ENCODE measurements at places on chromosomes 2 and 18. TPM values are rescaled to one million over a fixed set of nuclear protein-coding genes. Genes with fewer than 3 reads are reported as not detected.

ADRA2B gene
- 0.03 TPM for total RNA-seq

LIMS3 gene
- total RNA-seq, result 0.26 TPM

TDRD15 gene
- total RNA-seq, result not detected

ALLC gene
- total RNA-seq, result not detected

TEKT4 gene
- total RNA-seq, result not detected

LYG2 gene
- not detected for total RNA-seq

GRB14 gene
- 1.4 TPM for total RNA-seq

ATOH8 gene
- 59.1 TPM for total RNA-seq

CNTNAP5 gene
- not detected for total RNA-seq

ADAM23 gene
- 1.2 TPM for total RNA-seq

PHOSPHO2 gene
- 8.5 TPM for total RNA-seq

CD226 gene
- 0.10 TPM for total RNA-seq

CDC42EP3 gene
- 24.1 TPM for total RNA-seq

WDR43 gene
- 114 TPM for total RNA-seq

DSG4 gene
- not detected for total RNA-seq

SCYGR4 gene
- total RNA-seq, result not detected

CRACDL gene
- total RNA-seq, result not detected

CLASP1 gene
- 20.8 TPM for total RNA-seq

CEP192 gene
- 11.7 TPM for total RNA-seq

TLX2 gene
- total RNA-seq, result 0.07 TPM

C2orf78 gene
- not detected for total RNA-seq

FZD7 gene
- total RNA-seq, result 23.6 TPM

TUBB8B gene
- not detected for total RNA-seq

RGPD5 gene
- 8.6 TPM for total RNA-seq

AFF3 gene
- total RNA-seq, result 1.9 TPM

TMEM178A gene
- not detected for total RNA-seq

MYL12B gene
- total RNA-seq, result 396 TPM

ZAP70 gene
- not detected for total RNA-seq

KCNJ3 gene
- total RNA-seq, result not detected

GREB1L gene
- 0.07 TPM for total RNA-seq

ZEB2 gene
- total RNA-seq, result 13.3 TPM
